ENCODE measurements at places on chromosomes 7 and 10.

- peak; percentile 89 for DNase-seq
Measured at GRCh38 chr10:103759100-103759781, 96.1 kb downstream of the SH3PXD2A start.

- DNase-seq, result no peak
Measured at GRCh38 chr10:68330852-68331454, 911 bp upstream of the HNRNPH3 start.

DNA sequence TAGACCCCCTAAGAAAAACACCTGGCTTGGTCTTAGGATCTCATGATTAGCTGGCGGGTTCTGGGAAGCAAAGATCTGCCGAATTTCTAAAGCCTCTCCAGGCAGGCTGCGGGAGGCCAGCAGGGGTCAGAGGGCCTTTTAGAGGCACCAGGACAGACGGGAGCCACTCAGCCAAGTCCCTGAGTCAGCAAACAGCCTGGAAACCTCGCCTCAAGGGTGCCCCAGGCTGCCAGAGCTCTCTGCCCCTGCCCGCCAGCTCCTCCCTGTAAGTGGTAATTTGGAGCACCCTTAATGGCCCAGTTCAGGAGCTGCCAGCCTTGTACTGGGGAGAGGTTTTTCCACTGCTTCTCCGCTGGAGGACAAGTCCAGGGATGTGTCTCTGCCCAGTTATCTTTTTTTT lies 88.7 kb downstream of the HIP1 start:
- no peak for DNase-seq

- DNase-seq, result peak; percentile 25
Measured at GRCh38 chr7:124765401-124766352, at the start of gene GPR37. Gene GPR37, minus strand, starts transcription at chr7:124765792. Its CDS starts 816 bp downstream, at chr7:124764976.

DNA sequence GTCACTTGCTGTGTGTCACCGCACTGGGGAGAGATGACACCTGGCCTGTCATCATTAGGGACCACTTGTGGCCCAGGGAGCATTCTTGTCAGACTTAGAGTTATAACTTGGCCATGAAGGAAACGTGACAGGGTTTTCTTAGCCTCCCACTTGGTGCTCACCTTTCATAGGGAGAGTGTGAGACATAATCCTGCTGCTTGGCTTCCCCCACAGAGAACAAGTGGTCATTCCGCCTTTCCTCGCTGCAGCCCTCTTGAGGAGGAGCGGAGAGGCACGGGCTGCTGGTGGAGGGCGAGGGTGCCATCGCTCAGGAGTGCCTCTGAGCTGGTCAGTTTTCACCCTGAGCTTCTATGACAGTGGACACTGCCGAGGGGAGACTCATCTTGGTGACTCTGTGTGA lies 125.0 kb upstream of the GJD4 start:
- DNase-seq, result no peak

- no peak for DNase-seq
Measured at GRCh38 chr7:149459201-149459539, 1.7 kb downstream of the ZNF777 start.

DNA sequence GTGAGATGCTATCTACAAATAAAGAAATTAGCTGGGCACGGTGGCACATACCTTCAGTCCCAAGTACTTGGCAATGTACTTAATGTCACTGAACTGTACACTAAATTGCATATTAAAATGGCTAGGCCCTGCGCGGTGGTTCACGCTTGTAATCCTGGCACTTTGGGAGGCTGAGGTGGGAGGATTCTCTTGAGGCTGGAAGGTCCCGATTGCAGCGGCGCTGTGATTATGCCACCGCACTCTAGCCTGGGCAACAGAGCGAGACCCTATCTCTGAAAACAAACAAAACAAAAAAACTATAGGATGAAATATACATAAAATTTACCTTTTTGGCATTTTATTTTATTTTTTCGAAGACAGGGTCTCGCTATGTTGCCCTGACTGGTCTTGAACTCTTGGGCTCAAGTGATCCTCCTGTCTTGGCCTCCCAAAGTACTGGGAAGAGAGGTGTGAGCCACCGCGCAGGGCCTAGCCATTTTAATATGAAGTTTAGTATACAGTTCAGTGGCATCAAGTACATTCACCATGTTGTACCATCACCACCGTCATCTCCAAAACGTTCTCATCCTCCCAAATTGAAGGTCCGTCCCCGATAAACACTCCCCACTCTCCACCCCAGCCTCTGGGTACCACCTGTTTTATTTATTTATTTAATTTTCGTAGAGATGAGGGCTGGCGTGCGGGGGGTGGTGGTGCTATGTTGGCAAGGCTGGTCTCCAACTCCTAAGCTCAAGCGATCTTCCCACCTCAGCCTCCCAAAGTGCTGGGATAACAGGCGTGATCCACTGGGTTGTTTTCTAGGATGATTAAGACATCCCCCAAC lies 1.3 kb upstream of the EIF3B start:
- DNase-seq, result no peak

DNA sequence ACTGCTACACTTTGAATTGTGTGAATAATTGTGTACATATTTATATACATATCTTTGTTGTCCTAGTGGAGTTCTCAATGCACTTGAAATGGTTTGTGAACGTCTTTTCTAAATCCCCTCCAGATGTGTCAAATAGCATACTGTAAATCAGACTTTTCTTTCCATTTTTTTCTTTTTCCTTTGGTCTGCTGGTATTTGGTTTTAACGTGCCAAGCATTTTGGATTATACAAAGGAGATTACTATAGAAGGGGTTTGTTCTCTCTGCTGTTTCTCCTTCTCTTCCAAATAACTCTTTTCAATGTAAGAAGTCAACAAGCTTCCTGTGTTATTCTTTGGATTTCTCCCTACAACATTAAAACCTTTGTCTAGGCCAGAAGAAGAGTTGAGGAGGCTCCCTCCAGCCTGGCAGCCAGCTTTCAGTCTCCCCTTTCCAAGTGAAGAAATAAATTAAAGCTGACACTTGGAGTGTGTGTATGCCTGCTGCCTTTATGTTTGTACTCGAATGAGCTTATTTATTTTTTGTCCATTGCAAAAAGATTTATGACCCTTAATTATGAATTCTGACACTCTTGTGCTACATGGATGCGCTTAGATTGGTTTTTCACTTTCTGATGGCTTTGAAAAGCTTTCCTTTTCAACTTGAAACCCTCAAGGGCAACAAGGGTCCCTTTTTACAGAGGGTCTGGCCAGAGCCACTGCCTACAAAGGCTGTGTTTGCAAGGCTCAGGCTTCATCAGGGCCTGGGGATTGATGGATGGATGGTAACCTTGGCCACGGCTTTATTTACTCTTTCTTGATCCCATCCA lies 107.8 kb downstream of the RAB18 start:
- DNase-seq, result no peak

DNA sequence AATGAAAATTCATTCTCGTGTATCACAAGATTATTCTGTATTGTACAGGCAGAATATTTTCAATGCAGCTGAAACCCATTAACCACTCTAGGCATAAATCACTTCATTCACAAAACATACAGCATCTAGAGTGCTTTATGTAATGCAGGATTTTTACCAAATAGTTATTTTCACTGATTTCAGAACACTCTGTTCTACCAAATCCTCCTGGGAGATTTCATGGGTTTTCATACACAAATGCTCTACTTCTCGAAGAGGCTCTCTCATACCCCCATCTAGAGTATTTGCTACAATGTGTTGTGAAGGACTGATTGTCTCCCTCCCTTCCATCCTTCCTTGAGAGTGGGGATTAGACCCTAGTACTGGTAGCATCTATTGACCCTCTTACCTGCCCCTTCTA lies 209.2 kb upstream of the LRRN3 start:
- DNase-seq, result no peak

GRCh38 chr7:28503396-28503795 lies 91.1 kb downstream of the CREB5 start:
- DNase-seq, result no peak
